Frontal cortex (tissue), 4 donors: ENCODE measurements at places on chromosomes 4 and X.

- DNase-seq: no peak
Observed at GRCh38 chr4:4533461-4534169, 8.2 kb downstream of the STX18 start.

DNA sequence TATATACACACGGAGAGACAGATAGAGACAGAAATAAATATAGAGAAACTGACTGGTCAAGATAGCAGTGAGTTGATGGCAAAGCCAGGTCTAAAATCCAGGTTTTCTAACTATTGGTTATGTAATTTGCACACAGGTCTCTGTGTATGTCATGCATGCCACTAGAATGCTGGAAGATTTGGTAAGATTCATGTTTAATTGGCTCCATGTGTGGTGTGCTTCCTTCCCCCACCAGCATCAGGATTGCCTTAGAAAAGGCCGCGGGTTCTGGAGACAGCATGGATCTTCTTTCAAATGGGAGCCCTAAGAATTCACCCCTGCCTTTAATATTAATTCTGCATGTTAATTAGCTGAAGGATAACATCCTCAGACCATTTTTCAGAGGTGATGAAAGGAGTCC is 31.3 kb downstream of the HAND2 start:
- no peak for DNase-seq

DNA sequence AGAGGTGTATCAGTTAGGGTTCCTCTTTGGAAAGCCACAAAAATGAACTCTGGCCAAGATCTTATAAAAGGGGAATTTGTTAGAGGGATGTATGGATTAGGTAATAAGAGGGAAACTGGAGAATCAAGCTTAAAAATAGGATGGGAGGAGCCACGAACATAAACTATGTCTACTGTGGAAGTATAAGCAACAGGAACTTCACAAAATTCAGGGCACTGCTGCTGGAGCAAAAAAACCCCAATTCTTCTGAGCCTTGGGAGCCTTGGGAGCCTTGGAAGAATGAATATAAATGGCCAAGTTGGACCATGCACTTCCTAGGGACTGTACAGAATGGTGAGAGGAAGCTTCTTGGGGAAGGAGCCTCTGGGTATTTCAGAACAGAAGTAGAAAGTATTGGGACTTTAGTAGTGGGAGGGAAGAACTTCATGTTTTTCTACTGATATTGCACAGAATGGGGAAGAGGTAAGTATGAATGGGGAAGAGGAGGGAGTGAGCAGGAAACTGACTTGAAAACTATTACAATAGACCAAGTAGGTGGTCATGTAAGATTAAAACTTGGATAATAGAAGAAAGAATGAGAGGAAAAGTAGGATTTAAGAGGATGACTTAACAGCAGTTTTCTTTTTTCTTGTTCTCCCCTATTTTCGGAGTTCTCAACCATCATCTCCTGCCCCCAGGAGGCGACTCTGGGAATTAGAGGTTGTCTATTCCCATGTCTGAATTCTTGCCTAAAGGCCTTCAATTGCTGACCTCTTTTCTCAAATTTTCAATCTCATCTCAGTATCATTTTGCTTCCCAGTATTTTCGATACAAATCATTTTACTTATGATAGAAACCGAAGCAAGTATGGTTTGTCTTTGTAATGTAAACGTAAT is 44.4 kb upstream of the TAPT1 start:
- no peak for DNase-seq

DNA sequence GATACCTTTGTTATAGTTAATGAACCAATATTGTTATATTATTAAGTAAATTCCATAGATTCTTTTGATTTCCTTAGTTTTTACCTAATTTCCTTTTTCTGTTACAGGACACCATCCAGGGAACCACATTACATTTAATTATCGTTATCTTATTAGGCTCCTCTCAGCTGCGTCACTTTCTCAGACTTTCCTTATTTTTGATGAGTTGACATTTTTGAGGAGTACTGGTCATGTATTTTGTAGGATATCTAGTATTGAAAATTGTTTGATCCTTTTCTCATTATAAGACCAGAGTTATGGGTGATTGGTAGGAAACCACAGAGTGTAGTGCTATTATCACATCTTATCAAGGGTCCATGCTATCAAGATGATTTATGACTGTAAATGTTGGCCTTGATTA is 319.7 kb downstream of the NKX6-1 start:
- DNase-seq: no peak

DNA sequence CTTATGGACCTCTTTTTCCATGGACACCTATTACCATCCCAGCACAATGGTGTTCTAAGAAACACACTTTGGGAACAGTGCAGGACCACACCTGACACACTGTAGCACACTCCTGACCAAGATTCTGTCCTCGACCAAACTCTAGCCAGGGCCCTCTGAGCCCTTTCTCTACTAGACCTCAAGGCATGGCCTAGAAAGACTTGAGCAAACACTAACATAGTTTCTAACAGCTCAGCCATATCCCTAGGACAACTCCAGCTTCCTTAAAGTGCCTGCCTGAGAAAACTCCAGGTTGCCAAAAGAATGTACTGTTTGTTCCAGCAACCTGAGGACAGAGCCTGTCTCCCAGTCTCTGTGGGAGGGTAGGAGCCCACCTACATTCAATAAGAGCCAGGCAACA is 48.3 kb downstream of the QDPR start:
- no peak for DNase-seq

DNA sequence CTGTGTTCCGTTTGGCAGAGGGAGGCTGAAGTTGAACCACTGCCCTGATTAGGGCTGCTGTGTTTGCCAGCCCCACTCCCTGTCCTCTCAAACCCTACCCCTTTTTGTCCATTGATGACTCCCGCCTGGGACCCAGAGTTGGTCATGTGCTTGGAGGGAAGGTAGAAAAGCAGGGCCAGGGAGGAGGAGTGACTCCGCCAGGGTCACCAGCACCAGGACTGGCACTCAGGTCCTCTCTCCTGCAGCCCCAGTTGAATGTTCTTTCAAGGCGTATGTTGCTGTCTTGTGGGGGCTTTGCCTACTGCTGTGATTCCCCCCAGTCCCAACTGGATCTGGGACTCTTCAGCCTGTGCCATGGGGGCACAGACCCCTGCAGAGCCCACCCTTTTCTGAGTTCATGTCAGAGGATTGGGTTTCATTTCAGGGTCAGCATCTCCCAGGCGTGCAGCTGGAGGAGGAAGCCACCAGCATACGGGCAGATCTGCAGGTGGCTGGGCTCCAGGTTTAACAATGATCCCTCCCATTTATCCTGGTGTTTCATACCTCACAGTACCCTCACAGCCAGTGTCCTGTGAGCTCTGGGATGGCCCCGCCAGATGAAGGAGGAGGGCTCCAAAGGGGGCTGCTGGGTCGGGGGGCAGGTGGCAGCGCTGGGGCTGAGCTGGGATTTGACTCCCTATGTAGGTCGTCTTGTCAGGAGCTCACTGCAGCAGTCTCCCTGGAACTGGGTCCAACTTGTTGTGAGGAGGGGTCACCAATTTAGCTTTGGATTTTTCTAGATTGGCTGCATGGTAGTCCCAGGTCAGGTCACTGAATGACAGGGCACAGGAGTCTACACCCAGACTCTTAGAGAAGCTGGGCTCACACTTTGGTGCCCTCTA is 55.7 kb downstream of the MSX1 start:
- no peak for DNase-seq

DNA sequence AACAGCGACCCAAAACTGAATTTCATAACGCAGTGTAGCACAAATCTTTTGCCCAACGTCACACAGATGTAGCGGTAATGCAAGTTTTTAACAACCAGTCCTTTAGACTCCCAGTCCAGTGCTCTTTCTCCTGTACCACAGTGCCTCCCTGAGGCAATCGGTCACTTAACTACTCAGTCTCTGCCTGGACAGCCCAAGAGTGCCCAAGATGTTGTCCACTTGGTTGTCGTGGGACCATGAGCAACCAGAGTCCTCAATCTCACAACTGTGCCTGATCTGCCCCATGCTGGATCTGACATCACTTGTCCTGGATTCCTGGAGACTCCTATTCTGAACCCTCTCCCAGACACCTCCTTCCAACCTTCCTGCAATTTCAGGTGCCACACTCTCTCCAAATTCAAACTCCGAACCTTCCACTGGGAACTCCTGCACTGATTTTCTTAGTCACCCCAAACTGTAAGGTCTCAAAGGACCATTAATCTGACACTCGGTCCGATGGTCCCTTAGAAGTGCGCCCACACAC is 702 bp downstream of the MMGT1 start:
- no peak for DNase-seq

DNA sequence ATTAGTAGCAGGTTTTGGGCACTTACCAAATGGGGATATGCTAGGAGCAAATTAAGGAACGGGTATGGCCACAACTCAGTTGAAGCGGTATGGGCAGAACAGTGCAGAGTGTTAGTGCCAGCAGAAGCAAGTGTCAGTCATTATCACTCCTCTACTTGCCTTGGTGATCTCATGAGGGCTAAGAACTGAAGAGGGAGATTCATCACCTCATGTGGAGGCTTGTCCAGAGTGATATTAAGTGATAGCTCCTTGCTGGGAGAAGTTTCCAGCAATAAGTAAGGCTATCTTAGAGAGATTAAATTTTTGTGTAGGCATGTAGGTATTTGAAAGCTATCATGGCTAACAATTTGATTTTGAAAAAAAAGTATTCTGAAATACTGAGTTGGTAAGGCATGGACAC is 615.4 kb upstream of the SMIM31 start:
- no peak for DNase-seq

- DNase-seq: peak; percentile 33
Observed at GRCh38 chrX:129759576-129760061, 20.1 kb upstream of the SASH3 start.

GRCh38 chr4:40058854-40059253 is 2.2 kb downstream of the N4BP2 start:
- DNase-seq: no peak

DNA sequence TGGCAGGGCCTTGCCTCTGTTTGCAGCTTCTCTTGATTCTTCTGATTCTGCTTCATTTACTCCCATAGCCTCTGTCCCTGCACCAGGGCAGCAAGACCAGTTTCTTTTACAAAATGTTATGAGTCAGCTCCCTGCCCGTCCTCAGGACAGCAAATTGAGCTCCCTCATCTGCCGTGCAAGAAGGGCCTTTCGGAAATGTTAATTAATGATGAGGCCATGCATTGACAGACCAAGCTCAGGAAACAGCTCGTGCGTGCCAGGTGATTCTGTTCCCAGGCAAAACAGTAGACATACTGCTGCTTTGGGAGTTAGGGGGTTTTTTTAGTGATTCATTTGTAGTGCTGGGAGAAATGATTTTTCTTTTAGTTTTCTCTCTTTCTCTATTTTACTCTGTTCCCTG is 231.7 kb downstream of the FBXW7 start:
- DNase-seq: no peak

- no peak for DNase-seq
Observed at GRCh38 chr4:24792552-24792951, 2.8 kb upstream of the SOD3 start.

- DNase-seq: no peak
Observed at GRCh38 chr4:14961292-14961691, 41.0 kb upstream of the CPEB2 start.

DNA sequence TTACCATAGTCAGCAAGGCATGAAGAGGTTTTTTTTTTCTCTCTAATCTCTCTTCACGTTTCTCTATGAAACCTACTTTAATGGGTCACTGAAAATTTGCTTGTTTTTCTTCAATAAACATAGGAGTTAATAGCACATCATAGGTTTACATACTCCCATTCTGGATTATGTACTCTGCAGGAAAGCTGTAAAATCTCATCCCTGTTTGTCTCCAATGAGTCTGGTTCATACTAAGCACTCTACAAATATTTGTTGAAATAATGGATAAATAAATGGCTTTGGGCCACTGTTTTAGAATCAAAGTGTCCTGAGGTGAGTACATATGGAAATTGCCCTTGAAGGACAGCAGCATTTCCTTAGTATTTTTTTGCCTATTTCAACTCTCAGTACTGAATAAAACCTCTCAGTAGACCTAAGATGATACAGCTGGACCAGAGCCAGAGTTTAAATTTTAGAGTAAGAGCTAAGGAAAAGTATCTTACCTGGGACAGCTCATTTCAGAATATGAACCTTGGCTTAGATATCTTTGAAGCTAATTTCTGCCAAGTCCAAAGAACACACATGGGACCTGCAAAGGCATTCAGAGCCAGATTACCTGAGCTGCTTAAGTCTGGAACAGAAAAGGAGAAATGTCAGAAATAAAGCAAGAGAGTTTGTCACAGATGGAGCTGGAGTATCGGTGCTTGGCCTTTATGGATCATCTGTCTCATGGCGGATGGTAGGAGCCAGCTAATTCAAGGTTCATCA is 34.4 kb downstream of the PF4 start:
- no peak for DNase-seq

- peak; percentile 56 for DNase-seq
Observed at GRCh38 chrX:68827848-68828624, 785 bp upstream of the EFNB1 start.

DNA sequence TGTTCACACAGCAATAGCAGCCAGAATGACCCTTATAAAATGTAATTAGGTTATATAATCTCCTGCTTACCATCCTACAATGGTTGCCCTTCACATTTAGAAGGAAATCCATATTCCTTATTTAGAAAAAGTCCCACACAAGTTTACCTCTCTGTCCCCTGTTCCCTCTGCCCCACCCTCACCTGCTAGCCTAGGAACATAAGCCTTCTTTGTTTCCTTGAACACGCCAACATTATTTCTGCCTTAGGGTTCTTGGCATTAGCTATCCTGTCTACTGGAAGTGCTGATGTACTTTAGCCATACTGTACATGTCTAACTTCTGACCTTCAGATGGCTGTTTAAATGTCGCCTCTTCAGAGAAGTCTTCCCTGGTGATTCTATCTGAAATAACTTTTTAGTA is 28.4 kb upstream of the USP53 start:
- DNase-seq: no peak

GRCh38 chrX:150329868-150330267 is 33.2 kb upstream of the MAMLD1 start:
- no peak for DNase-seq

GRCh38 chr4:177671387-177671786 is 229.2 kb upstream of the AGA start:
- DNase-seq: no peak

DNA sequence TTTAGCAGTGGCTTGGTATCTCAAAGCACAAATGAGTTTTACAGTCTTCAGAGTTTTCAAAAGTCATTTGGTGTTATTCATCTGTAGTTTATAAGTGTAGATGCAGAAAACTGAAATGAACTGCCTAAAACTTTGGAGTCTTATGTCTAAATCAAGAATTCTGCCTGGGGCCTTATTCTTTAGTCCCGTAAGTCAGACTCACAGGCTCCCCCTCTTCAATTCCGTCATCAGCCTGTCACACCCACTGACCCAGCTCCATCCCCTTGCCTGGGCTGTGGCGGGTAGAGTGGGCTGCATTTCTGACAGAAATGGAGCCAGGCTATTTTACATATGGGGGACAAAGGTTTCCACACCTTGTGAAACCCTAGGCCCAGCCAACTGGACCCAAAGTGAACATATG is 44.3 kb downstream of the TSPAN5 start:
- DNase-seq: no peak

DNA sequence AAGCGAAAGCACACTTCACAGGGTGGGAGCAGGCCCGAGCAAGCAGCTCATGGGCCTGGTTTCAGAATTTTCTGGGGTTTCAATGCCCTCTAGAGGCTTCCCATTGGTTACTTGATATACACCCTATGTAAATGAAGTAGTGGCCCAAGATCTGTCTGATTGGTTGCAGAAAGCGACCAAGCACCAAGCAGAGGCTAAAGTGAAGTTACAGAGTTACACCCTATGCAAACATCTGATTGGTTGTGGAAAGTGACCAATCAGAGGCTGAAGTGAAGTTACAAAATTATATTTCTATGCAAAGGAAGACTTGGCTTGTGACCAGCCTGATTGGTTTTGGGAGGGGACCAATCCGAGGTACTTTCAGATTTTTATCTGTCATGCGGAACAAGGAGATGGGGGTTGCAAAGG is 8.2 kb downstream of the FHIP1A start:
- no peak for DNase-seq

GRCh38 chr4:168585168-168586091 is 88.6 kb downstream of the PALLD start:
- DNase-seq: no peak
